ENCODE measurements at places on chromosomes 11 and 22.

DNA sequence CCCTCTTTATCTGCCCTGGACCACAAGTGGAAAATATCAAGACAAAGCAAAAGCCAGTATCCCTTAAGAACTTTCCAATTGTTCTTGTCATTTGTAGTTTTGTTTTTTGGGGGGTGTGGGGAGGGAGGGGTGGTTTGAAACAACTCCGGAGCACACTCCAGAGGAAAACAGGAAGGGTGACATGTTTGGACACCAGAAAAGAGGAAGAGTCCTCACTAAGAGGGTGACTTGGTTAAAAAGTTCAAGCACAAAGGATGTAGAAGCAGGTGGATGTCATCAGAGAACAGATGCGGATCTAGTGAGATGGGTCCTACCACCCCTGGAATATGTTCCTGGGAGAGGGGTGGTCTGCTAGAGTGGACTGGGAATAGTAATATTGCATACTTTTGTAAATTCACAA is 25.8 kb downstream of the ADAMTS8 start:
- DNase-seq: peak; percentile 50

- DNase-seq: no peak
Measured at GRCh38 chr11:83004746-83005556, 66.7 kb downstream of the RAB30 start.

- no peak for DNase-seq
Measured at GRCh38 chr22:38141217-38141973, 30.9 kb upstream of the BAIAP2L2 start.

- no peak for DNase-seq
Measured at GRCh38 chr11:126755526-126755925, 245.0 kb downstream of the KIRREL3 start.

GRCh38 chr11:74010306-74011300 is 1.7 kb upstream of the UCP3 start:
- DNase-seq: peak; percentile 16

- DNase-seq: no peak
Measured at GRCh38 chr11:23569134-23569533, 708.9 kb upstream of the CCDC179 start.

- DNase-seq: no peak
Measured at GRCh38 chr11:105489446-105489845, 120.4 kb upstream of the GRIA4 start.

DNA sequence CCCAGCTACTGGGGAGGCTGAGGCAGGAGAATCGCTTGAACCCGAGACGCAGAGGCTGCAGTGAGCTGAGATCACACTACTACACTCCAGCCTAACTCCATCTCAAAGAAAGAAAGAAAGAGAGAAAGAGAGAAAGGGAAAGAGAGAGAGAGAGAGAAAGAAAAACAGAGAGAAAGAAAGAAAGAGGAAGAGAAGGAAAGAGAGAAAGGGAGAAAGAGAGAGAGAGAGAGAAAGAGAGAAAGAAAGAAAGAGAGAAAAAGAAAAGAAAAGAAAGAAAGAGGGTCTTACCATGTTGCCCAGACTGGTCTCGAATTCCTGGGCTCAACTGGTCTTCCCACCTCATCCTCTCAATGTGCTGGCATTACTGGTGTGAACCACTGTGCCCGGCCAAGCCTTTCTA is 22.3 kb downstream of the FBLN1 start:
- DNase-seq: no peak

Data from Kasumi-1 (cell line).